ENCODE measurements at places on chromosomes 11 and 22.

- DNase-seq: peak; percentile 92
Measured at GRCh38 chr11:85664615-85665481, at the start of gene CREBZF. Gene CREBZF (minus strand): TSS chr11:85665129. CDS start chr11:85664875, 254 bp downstream.

- DNase-seq: no peak
Measured at GRCh38 chr11:12617632-12618031, 56.6 kb upstream of the TEAD1 start.

DNA sequence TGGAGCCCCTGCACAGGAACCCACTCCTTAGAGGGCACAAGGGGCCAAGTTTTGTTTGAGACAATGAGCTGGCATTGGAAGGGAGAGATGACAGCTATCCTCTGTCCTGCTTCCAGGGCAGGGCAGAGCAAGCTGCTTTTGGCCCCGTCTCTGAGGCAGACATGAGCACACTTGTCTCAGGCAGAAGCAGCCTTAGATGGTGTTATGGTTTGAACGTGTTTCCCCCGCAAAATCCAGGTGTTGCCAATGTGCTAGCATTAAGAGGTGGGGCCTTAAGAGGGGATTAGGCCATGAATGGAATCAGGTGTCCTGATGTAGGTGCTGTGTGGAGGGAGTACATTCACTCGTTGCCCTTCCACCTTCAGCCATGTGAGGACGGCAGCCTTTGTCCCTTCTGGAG is 2.5 kb downstream of the TP53AIP1 start:
- no peak for DNase-seq

- no peak for DNase-seq
Measured at GRCh38 chr11:118281284-118281683, 17.2 kb upstream of the MPZL2 start.

DNA sequence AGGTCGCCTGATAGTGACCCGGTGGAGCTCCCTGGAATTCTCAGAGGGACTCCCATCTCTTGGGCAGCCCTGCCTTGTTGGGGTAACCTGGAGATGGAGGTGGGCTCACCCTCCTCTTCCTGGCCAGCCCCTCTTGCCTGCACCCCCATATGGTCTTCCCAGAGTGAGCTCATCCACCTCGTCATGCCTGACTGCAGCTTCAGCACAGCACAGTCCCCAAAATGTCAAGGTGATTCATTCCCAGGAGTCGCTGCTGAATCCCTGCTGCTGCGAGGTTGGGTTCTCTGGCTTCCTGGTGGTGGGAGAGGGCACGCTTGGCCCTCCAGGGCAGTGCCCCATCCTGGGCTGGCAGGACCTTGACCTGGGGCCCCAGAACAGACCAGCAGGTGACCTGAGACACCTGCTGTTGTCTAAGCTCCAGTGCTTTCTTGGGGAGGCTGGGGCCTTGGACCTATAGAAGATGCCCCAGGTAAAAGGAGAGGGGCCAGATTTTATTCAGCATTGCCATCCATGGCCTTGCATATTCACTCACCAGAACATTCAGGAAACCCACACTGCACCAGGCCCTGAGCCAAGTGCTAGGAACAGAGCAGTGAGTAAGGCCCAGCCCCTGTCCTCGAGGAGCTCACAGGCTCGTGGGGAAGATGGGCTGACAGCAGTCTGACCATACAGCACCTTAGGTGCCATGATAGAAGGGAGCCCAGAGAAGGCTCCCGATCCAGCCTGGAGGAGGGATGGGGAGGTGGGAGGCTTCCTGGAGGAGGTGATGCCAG is 72.9 kb downstream of the CACNA1I start:
- no peak for DNase-seq

DNA sequence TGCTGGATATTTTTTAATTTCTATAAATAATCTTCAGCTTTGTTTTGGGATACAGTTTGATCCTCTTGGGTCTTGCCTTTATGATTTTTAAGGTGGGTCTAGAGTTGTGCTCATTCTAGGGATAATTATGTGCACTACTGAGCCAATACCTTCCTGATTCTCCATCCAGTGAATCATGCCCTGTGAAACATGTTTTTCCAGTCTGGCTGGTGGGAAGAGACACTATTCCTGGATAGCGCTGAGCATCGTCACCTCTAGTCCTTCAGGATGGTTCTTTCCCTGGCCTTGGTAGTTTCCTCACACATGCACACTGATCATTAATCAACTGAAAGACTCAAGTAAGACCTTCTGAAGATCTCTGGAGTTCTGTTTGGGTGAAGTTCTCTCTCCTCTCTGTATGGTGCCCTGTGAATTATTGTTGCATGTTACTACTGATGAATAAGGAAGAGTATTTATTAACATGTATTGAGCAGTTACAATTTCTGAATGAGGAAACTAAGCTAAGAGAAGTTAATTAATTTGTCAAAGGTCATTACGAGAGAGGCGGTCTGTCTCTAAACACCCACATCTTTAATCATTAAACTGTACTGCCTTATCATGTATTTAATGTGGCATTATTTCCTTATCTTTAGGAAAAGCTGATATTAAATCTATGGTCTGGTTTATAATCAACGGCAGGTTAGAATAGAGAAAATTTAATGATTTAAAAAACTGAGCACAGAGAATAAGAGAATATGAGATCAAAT is 39.1 kb upstream of the LIPT2 start:
- no peak for DNase-seq

GRCh38 chr22:38748487-38749136 is 7.2 kb downstream of the SUN2 start:
- DNase-seq: no peak

- no peak for DNase-seq
Measured at GRCh38 chr11:46361283-46362155, 14.3 kb downstream of the DGKZ start.

- DNase-seq: no peak
Measured at GRCh38 chr22:44745853-44746789, 6.3 kb upstream of the ARHGAP8 start.

DNA sequence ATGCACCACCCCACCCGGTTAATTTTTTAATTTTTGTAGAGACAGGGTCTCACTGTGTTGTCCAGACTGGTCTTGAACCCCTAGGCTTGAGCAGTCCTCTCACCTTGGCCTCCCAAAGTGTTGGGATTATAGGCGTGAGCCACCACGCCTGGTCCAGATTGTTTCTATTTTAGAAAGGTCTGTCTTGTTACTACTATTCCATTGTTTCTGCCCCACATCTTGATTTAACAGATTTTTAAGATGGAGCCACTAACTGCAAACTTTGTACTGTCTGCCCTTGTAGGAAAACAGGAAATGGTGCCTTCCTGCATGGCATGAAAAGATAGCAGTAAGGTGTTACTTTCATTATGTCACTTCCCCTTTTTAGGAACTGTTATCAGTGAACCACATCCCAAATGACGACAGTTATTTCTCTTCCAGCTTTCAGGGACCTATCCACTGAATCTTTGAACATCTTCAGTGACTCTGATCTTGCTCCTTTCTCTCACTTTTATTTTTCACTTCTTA is 23.2 kb downstream of the TAF1D start:
- no peak for DNase-seq

DNA sequence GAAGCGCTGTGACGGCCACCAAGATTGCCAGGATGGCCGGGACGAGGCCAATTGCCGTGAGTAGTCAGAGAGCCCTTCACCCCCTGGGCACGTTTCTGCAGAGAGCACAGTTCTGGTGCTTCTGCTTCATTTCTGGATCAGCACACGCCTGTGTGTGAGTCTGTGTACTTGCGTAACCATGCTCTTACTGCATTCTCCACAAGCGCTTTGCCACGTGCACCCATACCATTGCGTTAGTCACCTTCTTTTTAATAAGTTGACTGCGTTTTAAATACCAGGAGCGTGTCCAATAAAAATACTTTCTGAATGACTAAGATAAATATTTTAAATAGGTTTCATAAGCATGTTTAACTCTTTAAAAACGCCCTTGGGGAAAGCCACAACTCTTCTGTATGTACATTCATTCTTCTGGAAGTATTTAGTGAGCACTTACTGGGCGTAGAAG is 143.0 kb upstream of the SORL1-AS1 start:
- no peak for DNase-seq

DNA sequence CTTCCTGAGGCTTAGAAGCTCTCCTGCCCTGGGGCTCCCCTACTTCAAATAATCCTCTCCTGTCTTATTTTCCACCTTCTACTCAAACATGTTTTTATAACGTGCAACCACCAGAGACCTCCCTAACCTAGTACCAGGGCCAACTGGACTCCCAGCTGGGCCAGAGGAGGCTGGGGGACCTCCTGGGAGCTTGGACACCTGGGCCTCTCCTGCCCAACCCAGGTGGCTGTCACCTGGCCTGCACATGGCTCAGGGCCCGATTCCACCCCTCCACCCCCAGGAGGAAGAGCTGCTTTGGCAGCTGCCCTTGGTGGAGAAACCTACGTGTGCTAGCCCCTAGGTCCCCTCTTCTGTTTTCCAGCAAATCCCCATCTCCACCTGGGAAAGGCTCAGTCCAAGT is 105.2 kb downstream of the ABTB2 start:
- DNase-seq: no peak

DNA sequence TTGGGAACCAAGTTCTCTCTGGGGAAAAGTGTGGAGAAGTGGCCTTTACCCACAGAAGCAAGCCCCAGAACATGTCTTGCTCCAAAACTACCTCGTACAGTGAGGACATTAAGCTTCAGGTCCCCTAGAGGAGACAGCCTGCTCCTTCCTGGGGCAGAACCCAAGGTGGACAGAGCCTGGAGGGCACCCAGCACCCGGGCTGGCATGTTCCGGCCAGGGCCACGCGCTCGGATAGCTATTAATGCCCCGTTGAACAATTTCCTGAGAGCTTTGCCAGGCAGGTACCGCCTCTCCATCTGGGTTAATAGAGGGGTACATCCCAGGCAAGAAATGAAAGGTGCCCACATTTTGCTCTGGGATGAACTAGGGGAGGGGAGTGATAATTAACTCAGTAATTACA is 169.0 kb upstream of the GRK3 start:
- peak; percentile 25 for DNase-seq

DNA sequence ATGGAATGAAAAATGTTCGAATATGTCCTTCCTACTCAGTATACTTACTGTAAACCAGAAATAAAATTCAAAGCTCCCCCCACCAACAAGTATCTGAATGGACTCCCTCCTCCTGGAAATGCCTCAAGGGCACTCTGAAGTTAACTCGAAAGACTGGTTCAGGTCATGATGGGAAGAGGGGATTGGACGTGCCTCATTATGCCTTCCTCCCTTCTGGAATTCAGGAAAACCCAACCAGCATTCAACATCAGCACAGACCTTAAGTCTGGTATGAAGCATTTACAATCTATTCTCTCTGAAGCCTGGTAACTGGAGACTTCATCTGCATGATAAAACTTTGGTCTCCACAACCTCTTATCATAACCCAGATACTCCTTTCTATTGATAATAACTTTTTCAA is 428.3 kb upstream of the RAG2 start:
- DNase-seq: no peak

- peak; percentile 97 for DNase-seq
Measured at GRCh38 chr11:57667736-57668433, at the start of gene ZDHHC5. Gene ZDHHC5 (plus strand): TSS chr11:57668114. CDS start chr11:57673091, 4,977 bp downstream.

GRCh38 chr11:109123816-109124787 is 297.9 kb upstream of the C11orf87 start:
- no peak for DNase-seq

DNA sequence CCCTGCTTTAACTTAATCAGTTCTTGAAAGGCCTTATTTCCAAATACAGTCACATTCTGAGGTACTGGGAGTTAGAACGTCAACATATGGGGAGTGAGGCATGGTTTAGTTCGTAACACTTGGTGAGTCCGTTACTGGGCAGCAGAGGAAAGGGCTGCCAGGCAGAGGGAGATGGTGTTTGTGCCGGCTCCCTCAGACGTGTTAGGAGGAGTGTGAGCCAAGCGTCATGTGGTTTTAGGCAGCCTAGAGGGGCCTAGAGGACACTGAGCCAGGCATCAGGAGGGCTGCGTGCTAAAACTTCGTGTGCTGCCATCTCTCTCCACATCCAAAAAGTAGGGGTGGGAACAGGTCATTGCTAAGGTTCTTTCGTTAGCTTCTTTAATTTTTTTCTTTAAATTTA is 10.2 kb downstream of the BCR start:
- DNase-seq: no peak

GRCh38 chr22:22099194-22099486 is 116.6 kb upstream of the TOP3B start:
- no peak for DNase-seq

GRCh38 chr22:10780281-10780680 is 4747.7 kb upstream of the OR11H1 start:
- no peak for DNase-seq

- no peak for DNase-seq
Measured at GRCh38 chr11:106904826-106905225, 113.5 kb downstream of the GUCY1A2 start.

DNA sequence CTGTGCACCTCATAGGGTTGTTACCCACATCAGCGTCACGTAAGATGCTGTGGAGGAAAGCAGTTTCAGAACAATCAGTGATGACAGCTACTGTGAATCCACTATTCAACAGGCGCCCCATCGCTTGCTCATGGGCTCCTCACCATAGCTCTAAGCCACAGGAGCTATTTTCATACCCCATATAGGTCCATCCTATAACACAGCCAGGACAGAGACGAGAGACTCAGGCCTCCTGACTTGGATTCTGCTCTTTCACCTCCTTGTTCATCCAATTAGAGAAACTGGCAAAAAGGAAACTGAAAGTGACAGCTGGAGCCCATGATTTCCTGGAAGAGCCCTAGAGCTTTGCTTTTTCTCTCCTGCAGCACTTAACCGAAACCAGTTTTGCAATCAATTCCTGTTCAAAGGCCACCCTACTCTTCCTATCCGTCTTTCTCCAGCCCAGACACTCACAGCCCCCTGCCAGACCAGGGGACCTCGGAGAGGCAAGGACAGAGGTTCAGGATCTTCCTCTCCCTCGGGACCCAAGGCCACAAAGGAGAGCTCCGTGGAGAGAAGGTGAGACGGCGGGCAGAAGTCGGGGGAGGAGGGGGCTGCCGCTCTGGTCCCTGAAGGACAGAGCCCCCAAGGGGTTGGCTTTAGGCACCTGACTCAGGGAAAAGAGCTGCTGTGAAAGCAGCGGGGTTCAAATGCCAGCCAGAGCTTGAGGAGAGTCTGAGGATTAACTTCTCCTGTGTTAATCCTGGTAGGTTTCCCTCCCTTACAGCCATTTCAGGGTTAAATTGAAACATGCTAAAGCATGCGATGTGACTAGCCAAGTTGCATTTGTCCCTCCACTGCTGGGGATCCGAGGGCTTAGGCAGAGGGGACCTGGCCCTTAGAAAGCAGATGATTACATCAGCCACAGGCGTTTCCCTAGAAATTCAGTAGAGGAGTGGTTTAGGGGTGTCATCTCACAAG is at the start of gene APOL6:
TSS of gene APOL6 (plus strand) at position 381 of the 960 bp plus-strand sequence. CDS start 7,980 bp downstream, outside the sequence.
- DNase-seq: no peak

DNA sequence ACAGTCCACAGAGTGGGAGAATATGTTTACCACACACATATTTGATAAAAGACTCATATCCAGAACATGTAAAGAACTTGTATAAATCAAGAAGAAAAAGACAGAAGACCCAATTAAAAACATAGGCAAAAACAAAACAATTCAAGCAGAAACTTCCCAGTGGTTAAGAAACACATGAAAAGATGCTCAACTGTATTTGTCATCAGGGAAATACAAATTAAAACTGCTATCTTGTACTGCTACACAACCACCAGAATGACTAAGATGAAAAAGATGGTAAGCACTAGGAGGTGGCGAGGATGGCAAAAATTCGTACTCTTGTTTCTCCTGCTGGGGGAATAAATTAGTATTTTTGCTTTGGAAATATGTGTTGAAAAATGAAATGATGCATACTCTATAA is 192.3 kb upstream of the C11orf87 start:
- no peak for DNase-seq
